ENCODE measurements at places on chromosomes 16 and 17.

DNA sequence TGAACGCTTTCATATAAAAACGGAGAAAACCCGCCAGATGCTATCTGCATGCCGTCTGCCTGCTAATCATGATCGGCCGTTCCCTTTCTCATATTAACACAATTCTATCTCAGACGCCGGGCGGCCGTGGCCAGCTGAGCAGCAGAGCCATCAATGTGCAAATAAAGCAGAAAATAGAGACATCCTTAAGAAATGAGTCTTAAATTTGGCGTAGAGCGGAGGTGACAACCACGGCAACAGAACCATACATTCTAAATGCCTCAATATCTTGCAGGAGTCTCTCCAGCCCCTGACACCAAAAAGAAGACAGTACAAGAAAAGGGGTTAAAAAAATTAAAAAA lies 2.7 kb upstream of the IRX5 start:
- DNase-seq: no peak

DNA sequence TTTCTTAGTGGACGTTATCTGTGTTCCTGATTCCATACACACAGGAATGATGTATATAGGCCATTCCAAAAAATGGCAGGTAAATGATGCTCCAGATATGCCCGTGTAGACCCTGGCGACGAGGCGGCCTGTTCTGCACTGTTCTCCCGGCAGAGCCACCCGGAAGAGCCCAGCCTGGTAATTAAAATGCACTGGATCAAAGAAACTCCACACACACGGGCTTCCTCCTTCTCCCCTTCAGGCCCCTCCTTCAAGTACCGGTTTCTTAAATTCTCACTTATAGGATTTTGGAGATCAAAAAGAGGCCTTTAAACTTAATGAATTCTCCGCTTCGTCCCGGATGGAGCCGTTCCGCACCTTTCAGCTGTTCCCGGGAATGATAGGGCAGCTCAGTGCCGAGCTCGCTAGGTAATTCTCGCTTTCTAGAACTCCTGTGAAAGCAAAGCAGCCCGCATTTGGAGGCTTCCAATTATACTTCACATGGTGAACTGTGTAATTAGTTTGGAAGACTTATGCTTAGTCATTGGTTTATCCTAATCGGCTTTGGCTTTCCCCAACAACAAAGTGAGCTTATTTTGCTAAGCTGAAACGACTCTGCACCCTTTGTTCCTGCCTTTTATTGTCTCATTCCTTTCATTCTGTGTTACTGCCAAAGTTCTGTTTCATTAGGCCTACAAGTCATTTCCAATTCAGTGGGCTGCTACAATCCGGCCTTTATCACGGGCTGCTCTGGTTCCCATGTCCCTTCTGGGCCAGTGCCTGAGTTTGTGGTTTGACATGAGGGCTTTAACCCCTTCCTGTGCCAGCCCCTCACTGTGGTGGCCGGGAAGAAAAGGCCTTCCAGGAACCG lies 150.0 kb downstream of the MSI2 start:
- DNase-seq: no peak

DNA sequence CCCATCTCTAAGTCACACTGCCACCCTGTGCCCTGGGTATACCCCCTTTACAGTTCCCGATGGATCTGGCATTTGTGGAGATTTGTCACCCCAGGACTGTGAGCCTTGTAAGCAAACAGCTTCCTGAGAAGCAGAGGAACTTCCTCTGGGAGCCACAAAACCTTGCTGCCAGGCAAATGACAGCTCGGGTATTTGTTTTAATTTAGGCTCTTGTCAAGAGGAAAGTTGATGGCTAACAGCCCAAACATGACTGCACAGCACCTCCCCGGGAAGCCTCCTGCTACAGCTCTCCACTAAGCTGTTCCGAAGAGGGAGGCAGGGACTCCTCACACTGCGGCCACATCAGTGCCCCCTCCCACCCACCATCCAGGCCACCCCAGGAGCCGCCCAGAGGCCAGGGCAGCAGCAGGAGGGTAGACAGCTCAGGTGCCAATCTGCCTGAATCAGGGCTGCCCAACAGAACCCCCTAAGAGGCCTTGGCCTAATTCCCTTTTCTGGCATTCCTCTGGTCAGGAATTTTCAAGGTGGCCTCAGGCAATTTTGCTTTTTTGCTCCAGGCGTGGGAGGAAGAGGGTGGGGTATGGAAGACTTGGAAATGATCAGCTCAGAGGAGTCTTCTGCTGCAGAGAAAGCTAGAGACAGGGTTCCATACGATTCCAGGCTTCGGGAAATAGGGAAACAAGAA lies 2.6 kb downstream of the ABR start:
- DNase-seq: no peak

DNA sequence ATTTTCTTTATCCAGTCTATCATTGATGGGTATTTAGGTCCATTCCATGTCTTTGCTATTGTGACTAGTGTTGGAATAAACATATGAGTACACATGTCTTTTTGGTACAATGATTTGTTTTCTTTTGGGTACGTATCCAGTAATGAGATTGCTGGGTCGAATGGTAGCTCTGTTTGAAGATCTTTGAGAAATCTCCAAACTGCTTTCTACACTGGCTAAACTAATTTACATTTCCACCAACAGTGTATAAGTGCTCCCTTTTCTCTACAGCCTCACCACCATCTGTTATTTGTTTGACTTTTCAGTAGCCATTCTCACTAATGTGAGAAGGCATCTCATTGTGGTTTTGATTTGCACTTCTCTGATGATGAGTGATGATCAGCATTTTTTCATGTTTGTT lies 103.7 kb downstream of the GOSR1 start:
- DNase-seq: no peak

DNA sequence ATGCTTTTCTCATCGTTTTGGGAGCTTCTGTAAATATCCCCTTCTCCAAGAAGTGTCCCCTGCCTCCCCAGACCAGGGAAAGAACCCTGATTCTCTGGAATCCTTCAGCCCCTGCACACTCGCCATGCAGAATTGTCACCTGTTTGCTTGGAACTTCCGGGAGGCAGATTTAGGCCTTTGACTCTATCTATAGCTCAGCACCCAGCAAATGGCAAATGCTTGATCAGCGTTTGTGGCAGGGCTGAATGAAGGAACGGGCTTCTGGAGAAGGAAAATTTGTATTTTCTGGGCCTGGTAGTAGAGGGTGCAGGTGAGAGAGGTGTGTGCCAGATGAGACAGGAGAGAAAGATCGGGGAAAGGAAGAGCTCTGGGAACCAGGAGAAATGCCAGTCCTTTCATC lies 18.3 kb upstream of the CACNG4 start:
- DNase-seq: no peak

DNA sequence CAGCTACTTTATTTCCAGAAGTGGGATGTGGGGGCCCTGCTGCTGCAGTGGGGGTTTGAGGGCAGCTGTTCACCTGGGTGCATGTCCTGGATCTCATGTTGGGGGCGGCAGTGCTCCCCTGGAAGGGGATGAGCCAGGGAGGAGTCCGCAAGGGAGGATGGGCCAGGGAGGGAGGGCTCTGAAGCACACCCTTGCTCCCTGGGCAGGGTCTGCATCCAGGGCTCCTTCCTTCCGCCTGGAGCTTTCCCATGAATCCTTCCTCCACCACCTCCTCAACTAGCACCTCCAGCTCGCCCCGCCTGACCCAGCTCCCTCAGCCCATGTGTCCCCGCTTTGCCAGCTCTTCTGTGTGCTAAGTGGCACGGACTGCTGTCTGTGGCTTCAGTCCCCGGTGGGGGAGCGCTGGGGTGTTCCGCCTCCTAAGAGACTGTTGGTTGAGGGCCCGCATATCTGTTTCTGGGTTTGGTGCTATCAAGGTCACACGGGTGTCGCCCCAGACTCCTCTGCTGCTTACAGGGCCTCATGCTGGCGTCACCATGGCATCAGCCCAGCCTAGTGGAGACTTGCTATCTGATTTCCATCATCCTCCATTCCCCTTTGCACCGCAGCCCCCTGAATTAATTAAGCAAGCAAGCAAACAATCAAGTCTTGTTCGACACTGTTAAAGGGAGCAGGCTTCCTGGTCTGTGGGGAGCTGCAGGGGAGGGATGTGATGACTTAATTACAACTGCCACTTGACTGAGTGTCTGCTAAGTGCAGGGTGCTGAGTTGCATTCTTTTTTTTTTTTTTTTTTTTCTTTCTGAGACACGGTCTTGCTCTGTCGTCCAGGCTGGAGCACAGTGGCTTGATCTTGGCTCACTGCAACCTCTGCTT lies 71.8 kb downstream of the PRKCA start:
- peak; percentile 45 for DNase-seq
